ENCODE measurements at places on chromosomes 7 and 10.

GRCh38 chr7:87624628-87625027 is 3.6 kb upstream of the RUNDC3B start:
- no peak for DNase-seq

- no peak for DNase-seq
Observed at GRCh38 chr10:115856580-115856979, 416.4 kb downstream of the GFRA1 start.

DNA sequence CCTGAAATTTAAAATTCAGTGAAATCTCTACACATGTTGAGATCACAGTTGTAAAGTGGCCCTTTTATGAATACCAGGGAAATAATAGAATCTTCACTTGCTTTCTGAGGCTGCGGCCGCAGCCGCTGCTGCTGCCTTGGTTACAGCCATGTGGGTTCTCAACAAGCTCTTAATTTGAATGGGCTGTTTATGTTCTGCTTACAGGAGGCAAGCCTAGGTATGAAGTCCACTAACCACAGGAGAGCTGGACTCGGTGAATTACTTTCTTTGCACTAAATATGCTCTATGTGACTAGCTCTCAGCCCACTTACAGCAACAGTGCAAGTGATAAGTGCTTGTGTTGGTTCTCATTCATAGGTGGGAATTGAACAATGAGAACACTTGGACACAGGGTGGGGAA is 410.8 kb downstream of the SFMBT2 start:
- no peak for DNase-seq

- DNase-seq: no peak
Observed at GRCh38 chr7:18494821-18495408, 634 bp upstream of the HDAC9 start.

DNA sequence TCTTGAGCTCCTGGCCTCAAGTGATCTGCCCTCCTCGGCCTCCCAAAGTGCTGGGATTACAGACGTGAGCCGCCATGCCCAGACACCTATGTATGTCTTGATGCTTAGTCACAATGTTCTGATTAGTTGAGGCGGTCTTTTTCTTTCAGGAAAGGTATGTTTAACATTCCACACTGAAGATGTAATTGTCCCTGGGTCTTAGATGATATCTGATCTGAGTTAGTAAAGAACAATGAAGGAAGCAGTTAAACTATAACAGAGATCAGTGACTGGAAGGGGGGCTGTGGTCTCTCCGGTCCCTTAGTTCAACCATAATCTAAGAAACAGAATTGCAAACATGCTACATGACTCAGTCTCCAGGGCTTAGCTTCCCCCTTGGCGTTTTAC is 31.5 kb upstream of the SH2D4B start:
- no peak for DNase-seq

DNA sequence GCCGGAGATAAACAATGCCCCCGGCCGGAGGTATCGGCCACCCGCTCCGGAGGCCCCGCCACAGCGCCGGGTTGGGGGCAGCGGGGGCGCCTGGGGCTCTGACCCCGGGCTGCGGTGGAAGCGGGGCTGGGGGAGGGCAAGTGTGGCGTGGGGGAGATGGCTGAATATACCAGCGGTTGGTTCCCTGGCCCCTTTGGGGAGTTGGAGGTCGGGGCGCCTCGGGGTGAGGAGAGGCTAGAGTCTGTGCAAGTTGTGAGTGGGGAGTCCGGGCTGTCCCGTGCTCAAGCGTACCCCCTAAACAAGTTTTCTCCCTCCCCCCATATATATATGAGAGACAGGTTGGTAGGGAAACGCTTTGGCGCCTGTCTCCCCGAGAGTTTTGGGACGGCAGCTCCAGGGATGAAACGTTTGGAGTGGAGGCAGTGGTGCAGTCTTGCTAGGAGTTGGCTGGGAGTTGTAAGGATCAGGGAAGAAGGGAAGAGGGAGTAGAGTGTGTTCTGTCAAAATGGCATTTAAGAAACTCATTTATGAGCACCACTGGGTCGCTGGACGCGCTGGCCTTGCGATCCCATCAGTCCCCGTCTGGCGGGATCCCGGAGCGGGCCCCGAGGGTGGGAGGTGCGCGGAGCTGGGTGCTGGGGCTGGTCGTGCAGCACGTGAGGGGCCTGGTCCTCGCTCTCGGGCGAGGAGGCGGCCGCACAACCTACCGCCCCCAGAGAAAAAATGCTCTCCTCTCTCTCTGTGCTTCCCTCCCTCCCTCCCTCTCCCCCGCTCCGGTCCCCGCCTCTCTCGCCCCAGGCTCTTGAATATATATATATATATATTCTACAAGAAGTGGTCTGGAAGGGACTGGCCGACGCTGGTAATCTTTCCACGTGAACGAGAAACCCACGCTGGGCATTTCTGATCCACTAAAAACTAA is 1.1 kb downstream of the TET1 start:
- no peak for DNase-seq
